ENCODE measurements at places on chromosomes 4 and X.

DNA sequence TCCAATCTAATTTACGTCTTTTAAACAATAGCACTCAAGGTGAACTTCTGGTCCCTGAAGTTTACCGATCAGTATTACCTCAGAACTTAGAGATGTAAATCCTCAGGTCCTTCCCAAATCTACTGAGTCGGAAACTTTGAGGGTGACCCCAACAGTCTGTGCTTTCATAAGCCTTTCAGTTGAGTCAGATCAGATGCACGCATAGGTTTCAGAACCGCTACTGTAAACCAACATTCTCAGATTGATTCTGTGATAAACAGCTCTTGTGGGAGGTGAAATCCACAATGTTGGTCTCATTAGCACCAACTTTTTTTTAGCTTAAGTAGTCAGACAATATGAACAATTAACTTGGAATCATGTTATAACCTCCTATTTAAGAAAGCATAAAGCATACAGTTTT is 86.0 kb downstream of the WWC2 start:
- DNase-seq = peak; percentile 24

GRCh38 chr4:139576219-139576618 is 20.2 kb upstream of the SETD7 start:
- DNase-seq = no peak

- peak; percentile 35 for DNase-seq
These were observed 32.3 kb downstream of the NOP14 start for GRCh38 chr4:2930758-2931511.

- no peak for DNase-seq
These were observed 59.0 kb upstream of the C1QTNF7 start for GRCh38 chr4:15368856-15369255.

DNA sequence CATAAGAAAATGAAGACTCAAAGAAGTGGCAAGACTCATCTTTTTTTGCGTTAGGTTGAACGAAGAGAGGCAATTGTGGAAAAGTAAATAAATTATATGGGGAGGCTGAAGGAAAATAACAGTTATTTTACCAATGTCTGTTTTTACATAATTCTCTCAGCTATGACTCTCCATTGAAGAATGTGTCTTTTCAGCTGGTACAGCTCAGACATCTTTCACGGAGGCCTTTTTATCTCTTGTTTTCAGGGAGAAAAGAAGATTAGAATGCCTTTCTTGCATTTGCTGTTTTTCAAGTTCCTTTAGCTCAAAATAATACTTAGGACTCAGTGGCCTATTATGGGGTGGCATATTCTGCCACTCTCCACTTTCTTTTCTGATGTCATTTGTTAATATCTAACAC is 153.0 kb downstream of the ADAM29 start:
- no peak for DNase-seq

DNA sequence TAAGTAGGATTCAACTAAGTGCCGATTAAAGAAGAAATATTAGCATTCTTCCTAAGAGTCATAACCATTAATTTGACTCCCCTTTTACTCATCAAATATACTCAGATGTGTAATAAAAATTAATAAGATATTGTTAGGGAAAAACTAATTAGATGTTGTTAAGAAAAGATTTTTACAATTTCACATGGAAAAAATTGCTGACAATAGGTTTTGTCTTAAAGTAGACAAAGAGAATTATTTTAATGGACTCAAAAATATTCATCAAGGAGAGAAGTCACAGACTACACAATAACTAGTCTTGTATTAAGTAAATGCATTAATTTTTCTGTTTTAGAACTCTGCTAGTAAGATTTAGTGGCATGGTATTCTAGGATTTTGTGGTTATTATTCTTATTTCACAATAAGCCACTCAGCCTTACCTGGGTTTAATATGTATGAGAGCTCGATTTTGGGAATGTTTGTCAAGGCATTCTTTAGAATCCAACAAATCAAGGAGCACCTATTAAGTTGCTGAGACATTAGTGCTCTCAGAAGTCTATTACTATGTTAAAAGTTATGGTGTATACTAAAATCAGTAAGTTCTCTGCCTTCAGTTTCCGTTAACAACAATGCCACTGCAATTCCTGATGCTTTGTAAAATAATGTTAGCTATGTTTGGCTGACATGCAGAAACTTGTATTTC is 110.2 kb upstream of the UGT8 start:
- DNase-seq = no peak

GRCh38 chrX:126847143-126847542 is 27.6 kb downstream of the PRR32 start:
- no peak for DNase-seq

DNA sequence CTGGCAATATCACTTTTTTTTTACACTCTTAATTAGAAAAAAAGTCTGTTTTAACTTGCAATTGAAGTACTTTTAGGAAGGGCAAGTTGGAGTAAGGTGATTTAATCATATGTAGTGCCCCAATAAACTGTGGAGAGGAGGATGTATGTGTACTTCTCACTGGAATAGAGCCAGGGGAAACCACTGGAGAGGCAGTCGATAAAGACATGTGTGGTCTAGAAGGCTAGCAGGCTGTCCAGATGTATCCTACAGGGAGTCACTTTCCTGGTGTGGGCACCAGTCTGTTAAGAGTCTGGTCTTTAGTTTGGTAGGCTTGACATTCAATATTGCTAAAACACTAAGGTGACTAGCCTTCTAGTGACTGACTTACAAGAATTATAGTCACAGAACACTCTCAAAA is 9.6 kb upstream of the SGMS2 start:
- no peak for DNase-seq

DNA sequence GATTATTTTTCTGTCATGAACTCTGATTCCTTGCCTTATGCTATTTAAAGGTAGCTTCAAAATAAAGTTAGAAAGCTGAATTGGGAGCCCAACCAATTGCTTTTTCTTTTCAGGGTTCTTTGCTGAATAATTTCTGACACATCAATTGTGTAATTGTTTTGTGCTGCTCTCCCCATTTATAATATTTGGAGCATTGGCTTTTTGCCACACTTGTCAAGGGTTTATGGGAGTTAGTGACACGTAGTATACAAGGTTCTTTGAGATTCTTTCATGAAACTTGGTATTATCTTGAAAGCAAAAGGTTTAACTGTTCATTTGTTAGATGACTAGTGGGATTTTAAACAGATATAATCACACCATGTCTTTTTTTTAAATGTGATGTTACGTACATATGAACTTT is 80.9 kb downstream of the POLA1 start:
- no peak for DNase-seq

DNA sequence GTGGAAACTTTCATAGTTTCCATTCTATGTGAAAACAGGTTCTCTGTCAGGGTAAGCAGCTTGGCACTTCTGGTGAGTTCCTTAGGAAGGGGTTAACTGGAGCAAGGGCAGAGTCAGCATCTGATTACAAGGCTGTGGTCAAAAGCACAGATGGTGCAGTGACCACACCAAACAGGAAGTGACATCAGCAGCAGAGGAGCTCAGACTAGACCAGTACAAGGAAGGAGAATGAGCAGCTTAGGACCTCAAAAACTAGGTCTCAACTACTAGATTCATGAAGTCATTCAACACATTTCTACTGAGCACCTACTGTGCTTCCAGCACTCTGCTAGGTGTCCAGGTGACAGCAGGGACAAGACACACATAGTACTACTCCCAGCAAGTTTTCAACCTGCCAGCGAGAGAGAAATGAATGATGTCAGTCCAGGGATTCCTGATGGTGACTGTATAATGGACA is 130.2 kb downstream of the AMELX start:
- DNase-seq = no peak

GRCh38 chr4:169167957-169168858 is 102.5 kb downstream of the SH3RF1 start:
- DNase-seq = no peak

DNA sequence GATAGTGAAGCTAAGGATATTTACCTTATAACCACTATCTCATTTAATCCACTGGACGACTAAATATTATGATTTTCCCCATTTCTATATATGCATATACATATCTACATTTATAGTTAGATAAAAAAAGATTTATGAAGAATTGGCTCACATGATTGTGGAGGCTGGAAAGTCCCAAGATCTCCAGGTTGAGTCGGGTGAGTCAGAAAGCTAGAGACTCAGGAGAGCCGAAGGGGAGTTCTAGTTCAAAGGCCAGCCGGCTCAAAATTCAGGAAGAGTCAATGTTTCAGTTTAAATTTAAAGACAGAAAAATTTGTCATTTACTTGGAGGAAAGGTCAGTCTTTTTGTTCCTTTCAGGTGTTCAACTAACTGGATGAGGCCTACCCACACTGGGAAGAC is 158.2 kb upstream of the CPEB2 start:
- no peak for DNase-seq

DNA sequence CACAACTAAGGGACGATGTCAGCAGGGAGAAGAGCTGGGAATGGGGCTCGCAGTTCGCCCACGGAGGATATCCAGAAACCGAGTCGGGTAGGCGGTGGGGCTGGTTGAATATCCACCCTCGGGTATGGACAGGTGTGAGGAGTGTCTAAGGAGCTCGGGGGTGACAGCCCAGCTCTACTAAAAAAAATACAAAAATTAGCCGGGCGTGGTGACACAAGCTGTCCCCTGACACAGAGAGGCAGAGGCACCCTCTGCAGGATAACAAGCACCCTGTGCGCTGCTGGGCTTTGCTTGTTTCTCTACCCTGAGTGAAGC is 12.2 kb upstream of the ASMTL start:
- DNase-seq = no peak

- no peak for DNase-seq
These were observed 12.2 kb downstream of the ANXA5 start for GRCh38 chr4:121684561-121684960.
